ENCODE measurements at places on chromosomes 5 and 9.

DNA sequence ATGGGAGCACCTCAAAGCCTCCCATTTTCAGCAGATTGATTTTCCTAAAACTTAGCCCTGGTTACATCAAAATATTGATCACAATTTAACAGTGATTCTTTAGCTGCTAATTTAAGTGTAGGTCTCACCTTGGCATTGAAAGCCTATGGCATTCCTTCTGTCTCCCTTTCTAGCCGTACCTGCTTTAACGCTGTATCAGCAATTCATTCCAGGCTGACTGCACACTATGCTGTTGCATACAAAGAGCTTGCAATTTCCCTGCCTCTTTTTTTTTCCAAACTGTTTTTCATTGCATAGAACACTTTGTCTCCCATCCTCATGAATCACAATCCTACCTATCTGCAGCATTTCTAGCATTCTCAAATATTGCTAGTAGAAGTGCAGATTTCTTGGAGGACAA is 8.9 kb upstream of the AMACR start:
- no peak for DNase-seq

DNA sequence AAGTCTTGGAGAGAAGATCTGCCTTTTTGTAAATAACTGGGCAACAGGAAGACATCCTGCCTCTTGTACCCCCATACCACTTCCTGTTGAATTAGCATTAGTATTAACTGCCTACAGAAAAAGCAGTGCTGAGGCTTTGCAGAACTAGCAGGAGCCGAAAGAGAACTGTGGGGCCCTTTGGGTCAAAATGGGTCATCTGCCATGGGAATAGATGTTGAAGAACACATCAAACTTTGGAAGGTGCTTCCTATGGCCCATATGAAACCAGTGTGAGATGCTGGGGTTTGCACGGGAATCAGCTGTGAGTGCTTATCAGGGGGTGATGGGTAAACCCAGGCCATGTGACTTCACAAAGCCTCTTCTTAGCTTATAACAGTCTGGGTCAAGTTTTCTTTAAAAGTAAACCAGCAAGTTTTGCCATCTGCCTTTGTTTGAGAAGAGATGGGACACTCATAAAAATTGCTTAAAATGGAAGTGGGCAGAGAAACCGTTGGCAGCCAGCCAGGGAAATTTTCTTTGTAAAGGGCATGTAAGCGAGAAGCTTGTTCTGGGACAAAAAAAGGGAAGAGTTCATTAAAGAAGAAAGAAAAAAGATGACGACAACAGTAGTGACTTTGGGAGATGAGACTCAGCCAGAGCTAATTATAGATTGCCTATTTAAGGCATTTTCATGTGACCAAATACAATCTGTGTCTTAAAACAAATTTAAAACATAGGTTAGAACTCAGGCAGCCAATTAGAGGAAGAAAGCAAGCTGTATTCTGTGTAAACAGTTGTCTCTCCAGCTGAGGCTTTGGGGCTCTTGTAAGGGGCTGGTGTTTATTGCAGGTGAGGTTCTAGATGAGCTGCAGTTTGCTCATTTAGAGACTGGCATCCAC is 4.4 kb downstream of the SLC25A25 start:
- peak; percentile 96 for DNase-seq

DNA sequence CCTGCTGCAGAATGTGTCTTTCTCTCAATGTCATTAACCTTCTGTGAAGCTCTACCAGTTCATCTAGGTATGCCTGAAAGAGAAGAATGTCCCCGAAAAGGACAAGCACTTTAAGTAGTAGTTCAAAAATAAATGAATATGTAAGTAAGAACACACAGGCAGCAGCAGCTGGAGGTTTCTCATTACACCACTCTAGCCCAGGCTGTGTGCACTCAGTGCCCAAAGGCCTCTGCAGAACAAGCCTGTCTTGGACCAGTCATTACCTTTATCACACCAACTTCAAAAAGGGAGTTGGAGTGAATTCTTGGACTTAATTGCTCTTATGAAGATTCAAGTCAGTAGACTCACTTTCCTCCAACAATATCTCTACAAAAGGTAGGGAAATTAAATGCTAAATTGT is 268.8 kb downstream of the MLLT3 start:
- DNase-seq = no peak

GRCh38 chr9:129737479-129738274 is 15.2 kb downstream of the PTGES start:
- DNase-seq = peak; percentile 89

DNA sequence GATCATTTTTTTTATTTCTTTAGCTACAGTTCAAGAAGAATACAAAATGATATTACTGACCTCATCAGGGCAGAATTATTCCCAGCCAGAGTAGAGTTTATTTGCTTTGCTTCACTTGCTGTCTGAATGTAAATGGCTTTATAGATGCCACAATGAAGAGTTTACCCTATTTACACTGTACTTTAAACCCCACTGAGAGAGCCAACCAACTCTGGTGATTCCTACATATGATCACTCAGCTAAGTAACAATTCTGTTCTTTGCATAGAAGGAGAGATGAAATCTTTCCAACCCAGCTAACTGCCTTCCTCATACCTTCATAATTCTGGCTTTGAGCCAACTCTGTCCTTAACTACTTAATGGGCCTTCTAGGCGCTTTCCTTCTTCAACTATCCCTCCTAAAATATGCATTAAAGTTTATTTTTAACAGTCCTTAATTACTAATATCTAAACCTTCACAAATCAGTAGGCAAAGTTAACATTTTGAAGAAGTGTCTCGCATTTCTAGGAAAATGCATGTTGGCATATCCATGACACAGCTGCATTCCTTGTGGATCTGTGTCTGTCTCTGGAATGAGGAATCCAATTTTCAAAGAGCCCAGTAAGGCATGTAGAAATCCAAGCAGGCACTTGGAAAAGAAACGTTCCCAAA is 284.8 kb upstream of the GRAMD2B start:
- peak; percentile 14 for DNase-seq

DNA sequence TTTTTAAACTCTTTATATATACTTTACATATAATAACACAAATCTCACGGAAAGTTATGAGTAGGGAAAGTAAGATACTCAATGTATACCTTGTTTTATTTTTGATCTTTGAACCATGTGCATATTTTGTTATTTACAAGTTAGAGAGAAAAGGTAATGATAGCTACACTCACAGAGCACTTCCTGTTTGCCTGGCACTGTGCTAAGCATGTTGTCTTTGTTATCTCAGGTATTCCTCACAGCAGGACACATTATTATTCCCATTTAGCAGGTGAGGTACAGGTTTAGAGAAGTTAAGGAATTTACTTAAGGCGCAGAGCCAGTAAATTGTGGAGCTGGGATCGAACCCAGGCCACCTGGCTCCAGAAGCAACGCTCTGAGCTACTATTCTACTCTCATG is 3.0 kb downstream of the C9 start:
- no peak for DNase-seq

DNA sequence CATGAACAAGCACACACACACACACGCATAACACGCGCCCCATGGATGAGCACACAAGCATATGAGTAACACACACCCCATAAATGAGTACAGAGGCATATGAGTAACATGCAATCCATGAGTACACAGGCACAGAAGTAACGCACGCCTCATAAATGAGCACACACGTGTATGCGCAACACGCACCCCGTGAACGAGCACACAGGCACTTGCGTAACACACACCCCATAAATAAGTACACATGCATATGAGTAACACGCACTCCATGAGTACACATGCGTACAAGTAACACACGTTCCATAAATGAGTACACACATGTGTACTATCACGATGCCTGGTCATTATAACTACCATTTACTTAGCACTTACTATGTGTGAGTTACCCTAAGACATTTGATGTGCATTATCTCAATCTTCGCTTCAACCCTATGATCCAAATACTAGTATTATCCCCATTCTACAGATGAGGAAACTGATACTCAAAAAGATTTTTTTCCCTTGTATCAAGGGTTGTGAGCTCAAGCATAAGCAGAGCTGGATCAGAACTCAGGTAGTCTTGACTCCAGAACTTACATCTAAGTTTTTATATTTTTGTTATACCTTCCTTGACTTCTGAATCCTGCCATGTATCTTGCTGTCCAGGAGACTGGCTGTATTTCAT is 7.7 kb downstream of the MED27 start:
- DNase-seq = no peak

DNA sequence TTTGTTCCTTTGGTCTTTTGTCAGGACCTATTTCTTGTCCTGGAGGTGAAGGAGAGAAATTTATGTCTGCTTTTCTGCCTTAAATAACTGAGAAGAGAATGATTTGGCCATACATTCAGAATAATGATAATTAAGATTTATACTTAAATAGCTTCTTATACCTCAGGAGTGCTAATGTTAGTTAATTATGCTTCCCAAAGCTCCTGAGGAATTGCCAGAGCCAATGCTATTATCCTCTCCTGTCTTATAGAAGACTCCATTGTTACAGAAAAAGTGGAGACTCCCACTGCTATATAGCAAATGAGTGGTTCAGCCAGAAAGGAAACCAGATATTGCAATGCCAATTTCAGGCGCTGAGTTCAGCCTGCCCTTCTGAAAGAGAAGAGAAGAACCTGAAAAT is 67.0 kb downstream of the NTRK2 start:
- DNase-seq = no peak

DNA sequence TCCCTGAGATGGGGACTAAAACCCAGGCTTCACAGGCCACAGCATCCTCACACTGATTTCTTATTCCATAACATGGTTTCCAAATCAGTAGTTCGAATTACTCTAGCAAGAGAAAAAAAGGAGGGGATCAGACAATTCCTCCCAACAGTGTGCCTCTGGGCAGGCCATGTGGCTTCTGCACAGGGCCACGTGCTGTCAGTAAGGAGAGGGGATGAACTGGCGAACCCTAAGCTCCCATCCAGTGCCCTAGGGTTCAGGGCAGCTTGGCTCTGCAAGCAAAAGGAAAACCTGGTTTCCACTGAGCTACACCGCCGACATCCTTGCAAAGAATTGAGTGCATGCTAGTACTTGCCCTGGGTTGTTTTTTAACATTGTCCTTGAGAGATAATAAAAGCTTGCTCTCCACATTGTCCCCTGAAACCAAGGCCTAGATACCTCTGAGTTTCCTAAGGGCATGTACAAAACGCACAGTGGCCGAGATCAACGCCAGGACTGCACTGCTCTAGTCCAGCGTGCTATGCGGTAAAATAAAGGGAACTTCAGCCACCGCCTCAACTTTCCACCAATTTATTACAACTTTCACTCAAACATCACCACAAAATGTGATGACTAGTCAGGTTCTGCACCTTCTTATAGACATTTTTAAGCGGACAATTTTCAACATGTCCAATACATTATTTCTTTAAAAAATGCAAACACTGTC is 4.5 kb downstream of the CAMSAP1 start:
- DNase-seq = no peak

DNA sequence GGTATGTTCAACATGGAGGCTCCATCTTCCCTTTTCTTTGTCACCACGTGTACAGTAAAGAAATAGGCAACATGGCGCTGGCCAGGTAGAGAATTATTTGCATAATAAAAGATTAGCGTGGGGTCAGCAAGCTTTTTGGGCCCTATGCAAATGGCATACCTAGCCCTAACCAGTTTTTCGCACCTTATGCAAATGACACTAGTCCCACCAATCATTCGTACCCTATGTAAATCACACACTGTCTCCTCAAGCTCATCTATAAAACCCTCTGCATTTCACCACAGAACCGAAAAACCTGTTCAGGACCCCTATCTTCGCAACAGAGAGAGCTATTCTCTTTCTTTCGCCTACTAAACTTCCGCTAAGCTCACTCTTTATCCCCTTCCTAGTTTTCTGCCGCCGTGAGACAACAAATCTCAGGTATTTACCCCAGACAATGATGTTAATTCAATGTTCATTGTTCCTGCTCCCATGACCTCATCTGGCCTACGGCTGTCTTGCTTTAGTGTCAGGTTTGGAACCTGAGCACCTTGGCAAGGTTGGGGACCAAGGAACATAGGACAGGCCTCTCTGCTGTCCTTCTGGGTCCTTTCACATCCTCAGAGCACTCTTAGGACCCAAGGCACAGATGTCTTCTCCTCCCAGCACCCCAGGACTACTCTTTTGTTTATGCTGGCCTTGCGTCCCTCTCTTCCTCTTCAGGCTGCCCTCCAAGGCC is 180.7 kb upstream of the RAI14 start:
- DNase-seq = no peak

DNA sequence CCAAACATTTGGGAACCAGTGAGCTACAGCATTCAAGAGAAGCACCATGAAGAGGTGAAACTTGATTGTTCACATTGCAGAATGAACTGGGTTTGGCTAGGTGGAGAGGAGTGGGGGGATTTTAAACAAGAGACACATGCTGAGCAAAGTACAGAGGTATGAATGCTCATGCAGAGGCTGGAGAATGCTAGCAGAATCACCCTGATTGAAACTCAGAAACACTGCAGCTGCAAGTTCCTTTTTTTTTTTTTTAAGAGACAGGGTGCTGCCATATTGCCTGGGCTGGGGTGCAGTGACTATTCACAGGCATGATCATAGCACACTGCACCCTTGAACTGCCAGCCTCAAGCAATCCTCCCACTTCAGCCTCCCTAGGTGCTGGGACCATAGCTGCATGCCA is 35.1 kb downstream of the DENND1A start:
- DNase-seq = no peak

DNA sequence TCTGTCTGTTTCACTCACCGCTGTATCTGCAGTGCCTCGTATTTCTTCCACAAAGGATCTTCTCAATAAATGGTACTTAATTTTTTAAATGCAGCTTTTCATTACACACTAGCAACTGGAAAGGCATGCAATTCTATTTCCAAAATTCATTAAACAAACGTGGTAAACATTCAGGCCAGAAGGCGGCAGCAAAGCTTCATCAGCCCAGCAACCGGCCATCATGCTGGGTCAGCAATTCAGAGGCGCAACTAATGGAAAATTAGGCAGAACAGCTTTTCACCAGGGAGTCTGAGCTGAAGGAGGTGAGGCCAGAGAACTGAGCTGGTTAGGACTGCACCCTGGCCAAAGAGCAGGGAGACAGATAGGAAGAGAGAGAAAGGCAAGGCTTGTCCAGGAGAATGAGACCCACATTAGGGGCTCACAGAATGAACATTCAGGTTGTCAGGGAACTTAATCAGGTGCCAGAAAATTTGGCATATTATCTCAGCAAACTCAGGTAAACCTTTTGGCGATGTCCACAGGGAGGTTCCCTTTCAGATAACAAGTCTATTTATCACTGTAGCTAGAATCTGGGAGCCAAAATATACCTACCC is 17.7 kb upstream of the RNF180 start:
- DNase-seq = peak; percentile 90

DNA sequence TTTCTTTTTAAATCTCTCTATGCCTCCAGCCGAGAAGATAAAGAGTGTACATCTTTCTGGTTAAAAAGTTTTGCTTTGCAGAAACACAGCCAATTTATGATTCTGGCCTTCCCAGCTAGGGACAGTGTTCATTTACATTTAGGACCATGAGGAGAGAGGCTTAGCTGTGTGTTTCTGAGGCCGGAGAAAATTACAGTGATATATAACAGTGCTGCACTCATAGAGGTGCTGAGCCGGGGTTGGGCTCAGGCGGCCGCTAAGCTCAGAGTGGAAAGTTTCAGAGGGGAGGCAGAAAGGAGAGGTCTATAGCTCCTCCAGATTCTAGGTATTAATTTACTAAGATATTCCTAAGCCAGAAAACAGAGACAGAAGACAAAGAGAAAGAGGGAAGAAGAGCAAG is 37.0 kb upstream of the LCP2 start:
- no peak for DNase-seq
